CD8-positive, alpha-beta memory T cell (primary cell): ENCODE measurements at places on chromosomes 5 and 9.

- DNase-seq = no peak
These were observed 9.0 kb downstream of the C9 start for GRCh38 chr5:39355324-39355723.

DNA sequence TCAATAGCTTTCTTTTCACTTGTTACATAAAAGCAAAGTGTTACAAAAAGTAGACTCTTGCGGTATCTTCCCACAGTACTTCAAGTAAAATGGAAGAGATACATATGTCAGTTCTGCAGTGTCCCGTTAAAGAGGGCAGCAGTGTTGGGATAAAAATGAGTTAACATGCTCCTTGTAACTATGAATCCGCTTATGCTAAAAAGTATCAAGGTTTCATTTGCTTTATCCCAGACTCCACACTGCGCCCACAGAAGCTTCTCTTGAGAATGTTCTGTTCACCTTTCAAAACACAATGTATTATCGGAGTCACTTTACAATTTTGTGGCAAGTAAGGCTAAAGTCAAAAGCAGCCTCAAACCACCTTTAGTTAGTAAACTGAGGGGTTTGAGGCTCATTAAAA, 790 bp downstream of the PTAR1 start:
- no peak for DNase-seq

DNA sequence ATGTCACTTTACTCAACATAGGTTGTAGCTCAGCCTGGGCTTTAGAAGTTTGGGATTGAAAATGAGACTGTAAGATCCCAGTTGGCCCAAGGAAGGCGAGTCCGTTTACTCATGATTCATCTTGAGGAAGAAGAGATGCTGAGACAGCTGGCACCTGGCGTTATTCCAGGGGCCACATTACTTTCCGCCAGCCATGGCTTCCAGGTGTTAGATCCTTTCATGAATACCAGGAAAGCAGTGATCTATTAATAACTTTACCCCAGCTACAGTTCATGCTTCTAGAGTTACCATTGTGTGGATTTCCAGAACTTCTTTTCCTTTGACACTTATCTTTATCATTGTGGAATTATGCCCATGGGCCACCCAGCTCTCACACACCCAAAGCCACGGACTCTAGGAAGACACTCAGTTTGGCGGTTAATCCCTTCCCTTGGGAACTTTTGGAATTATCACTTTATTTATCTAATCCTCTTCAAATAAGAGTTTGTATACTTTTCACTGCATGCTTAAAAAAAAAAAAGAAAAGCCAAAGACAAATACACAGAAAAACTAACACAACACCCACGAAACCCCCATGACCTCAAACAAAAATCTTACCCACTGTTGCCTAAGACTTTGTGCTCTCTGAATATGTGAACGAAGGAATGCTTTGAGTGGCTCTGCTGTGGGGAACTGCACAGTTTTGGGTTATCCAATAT, 26.9 kb downstream of the RAI14 start:
- DNase-seq = no peak

- DNase-seq = no peak
These were observed 106.1 kb upstream of the PHYKPL start for GRCh38 chr5:178338750-178339144.

DNA sequence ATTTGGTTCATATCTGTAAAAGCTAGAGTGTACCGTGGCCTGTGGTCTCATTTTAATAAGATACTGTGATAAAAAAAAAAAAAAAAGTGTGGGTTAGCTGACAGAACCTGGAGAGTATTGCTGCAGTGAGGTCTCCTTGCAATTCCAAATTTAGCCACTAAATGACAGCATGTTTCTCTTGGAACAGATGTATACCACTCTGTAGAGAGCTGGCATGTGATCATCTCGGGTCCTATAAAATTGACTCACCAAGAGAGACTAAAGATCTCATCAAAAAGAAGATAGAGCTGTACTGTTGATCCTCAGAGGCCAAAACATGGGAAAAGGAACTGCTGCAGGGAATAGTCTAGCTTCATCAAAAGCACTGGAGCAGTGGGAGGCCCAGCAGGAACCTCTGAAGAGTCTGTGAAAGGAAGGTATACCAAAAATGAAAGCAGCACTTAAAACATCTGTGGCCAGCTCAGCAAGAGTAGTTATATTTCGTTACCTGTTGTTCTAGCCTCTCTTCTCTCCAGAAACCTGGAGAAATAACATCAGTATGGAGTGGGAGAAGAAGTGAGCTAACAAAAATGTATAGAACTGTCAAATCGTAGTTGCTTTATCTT, 826.8 kb downstream of the EFNA5 start:
- no peak for DNase-seq

GRCh38 chr9:134776080-134776796, 104.4 kb upstream of the FCN2 start:
- no peak for DNase-seq

DNA sequence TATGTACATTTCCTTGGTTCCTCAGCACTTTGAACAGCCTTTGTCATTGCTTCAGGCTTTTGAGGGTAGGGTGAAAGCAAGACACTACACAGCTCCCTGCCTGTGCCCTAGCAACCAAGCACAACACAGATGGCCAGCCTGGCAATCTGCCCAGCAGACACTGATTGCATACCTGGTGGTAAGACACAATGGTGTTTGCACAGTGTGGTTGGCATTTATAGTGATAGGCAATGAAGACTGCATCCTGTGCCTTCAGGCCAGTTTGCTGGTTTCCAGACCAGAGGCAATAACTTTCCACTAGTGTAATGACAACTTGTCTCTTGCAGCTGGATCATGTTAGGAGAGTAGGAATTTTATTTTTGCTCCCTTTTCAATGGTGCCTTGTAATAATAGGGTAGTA, 144.5 kb upstream of the TNC start:
- DNase-seq = no peak

- DNase-seq = no peak
These were observed 73.4 kb upstream of the ATG10 start for GRCh38 chr5:81898403-81898802.

DNA sequence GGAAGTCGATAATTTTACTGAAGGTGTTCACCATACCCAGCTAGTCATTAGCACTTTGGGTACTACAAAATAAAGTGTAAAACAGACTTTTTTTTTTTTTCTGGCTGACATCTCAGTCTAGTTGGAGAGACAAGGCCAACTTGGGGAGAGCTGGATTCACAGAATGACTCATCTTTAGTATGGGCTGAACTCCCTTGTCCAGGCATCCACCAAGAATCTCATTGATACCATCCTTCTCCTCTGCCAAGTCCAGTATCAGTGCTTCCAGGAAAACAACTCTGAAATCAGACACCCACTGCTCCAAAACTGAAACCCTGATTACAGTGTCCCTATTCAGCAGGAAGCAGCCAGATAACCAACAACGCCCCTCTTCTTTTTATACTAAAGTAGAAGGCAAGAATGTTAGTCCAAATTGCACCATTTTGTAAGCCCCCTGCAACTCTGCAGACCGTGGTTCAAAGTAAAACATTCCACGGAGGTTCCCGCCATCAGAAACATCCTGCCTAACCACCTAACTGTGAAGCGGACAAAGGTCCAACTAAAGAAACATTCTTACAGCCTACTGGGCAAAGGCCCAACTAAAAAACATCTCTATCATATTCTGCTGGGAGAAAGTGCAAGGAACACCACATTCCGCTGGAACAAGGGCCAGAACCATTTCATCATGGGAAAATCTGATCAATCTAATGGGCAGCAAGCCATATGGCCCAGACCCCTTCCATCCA, 728.2 kb downstream of the BRINP1 start:
- DNase-seq = no peak

GRCh38 chr5:35922468-35922867, 16.0 kb downstream of the CAPSL start:
- DNase-seq = no peak

- DNase-seq = no peak
These were observed 169.0 kb upstream of the PANK3 start for GRCh38 chr5:168747987-168748777.

DNA sequence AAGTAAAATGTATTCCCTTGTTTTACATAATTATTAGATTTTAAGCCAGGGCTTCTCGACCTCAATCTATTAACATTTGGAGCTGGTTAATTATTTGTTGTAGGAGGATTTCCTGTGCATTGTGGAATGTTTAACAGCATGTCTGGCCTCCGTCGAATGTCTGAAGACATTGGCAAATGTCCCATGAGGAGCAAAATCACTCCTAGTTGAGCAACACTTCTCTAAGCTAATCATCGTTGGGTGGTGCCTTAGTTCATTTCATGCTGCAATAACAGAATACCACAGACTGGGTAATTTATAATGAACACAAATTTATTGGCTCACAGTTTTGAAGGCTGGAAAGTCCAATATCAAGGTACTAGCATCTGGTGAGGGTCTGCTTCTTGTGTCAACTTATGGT, 13.4 kb upstream of the VPS13A start:
- no peak for DNase-seq
